ENCODE measurements at places on chromosomes 6 and 20.

GRCh38 chr20:23536328-23536974, 31.8 kb downstream of the CST9L start:
- DNase-seq = no peak

DNA sequence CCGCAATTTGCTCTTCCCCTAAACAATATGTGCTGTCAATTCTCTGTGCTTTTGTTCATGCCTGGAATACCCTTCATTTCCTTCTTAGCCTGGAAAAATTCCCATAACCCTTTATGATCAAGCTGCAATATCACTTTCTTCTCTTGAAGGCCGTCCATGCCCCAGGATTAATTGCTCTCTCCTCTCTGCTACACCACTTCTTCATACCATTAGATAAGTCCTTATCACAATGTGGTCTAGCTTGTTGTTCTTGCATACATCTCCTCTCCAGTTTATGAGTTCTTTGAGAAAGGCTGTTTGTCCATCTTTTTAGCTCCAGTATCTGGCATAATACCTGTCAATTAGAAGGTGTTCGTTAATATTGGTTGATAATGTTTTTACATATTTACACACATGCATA, 111.2 kb upstream of the SAMD5 start:
- DNase-seq = no peak

GRCh38 chr6:138455746-138456400, 43.4 kb downstream of the NHSL1 start:
- DNase-seq = peak; percentile 70

- DNase-seq = no peak
Measured at GRCh38 chr20:32804817-32805216, 14.9 kb upstream of the MAPRE1 start.

- DNase-seq = no peak
Measured at GRCh38 chr20:54099894-54100293, 29.5 kb upstream of the BCAS1 start.

- no peak for DNase-seq
Measured at GRCh38 chr6:21781128-21781527, 187.6 kb downstream of the SOX4 start.

- DNase-seq = no peak
Measured at GRCh38 chr6:107032051-107032450, 4.1 kb downstream of the MTRES1 start.

All from CD4-positive, alpha-beta T cell treated with Interleukin-15 for 4 hours (primary cell).